ENCODE measurements at places on chromosomes 11 and 22. TPM values are rescaled to one million over a fixed set of nuclear protein-coding genes. Genes with fewer than 3 reads are reported as not detected.

GRCh38 chr11:126546191-126546590 is 190.7 kb downstream of the ST3GAL4 start:
- no peak overlapping the region for H3K27ac ChIP-seq
- H3K27me3 ChIP-seq = peaks cover 5% of the 10 kb centered on the region
- H3K4me1 ChIP-seq = peaks cover 7% of the 10 kb centered on the region
- peak; percentile 33 for DNase-seq

- H3K4me1 ChIP-seq = no peaks in the 10 kb centered on the region
- H3K36me3 ChIP-seq = no peaks in the 10 kb centered on the region
- peaks cover 4% of the 10 kb centered on the region for H3K27me3 ChIP-seq
These were observed 1155.5 kb upstream of the TENM4 start for GRCh38 chr11:80596291-80596810.

DNA sequence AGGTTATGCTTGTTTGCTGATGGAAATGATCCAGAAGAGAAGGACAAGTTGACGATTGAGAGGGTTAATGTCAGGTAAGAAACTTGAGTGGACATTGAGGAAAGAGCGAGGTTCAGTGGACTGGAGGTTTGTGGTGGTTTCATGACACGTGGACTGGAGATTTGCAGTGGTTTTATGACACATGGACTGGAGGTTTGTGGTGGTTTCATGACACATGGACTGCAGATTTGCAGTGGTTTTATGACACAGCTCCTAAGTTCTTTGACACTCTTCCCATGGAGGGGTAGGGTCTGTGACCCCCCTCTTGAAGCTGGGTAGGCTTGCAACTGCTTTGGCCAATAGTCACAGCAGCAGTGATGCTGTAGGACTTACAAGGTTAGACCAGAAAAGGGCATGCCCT is 5.4 kb upstream of the MAPK8IP2 start:
- peaks cover 4% of the 10 kb centered on the region for H3K4me1 ChIP-seq
- H3K36me3 ChIP-seq = peaks cover 9% of the 10 kb centered on the region
- no peaks in the 10 kb centered on the region for H3K27me3 ChIP-seq
- DNase-seq = no peak

DNA sequence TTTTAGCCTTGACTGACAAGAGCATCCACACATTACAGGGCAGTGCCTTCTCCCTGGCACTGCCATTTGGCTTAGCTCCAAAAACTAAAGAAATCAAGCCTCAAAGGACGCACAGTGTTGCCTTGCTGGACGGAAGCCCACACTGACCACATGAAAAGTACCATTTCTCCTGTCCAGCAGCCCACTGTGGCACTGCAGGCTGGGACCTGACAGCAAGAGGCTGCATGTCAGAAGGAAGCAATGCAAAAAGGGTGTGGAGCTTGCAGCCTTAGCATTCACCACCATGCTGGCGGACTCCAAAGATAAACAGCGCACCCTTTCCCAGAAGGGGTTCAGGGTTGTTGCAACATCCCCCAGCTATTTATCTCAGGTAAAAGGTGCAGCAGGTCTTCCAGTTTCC is 109.3 kb upstream of the BMAL1 start:
- DNase-seq = no peak
- no peak overlapping the region for H3K4me3 ChIP-seq
- H3K27me3 ChIP-seq = peaks cover 2% of the 10 kb centered on the region
- no peak overlapping the region for H3K27ac ChIP-seq

GRCh38 chr22:46373159-46373558 is 37.6 kb downstream of the TRMU start:
- H3K36me3 ChIP-seq = peaks cover 33% of the 10 kb centered on the region
- peaks cover 11% of the 10 kb centered on the region for H3K4me1 ChIP-seq
- no peak overlapping the region for H3K27ac ChIP-seq

DNA sequence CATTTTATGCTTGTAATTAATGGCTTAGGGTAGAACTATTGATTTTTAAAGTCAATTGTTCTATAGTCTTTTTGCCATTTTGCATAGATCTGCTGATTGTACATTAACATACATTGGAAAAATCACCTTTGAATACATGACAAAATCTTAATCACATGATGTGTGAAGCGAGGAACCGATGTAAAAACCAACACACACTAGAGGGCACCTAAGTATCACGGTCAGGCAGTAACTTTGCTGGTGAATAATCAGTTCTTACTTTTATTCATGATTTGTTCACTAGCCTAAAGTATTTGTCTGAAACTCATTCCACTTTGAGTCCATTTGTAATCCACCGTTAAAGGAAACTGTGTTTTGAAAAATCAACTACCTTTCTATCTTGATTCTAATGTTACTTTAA is 28.2 kb downstream of the JHY start:
- no peak for DNase-seq
- H3K4me3 ChIP-seq = no peak overlapping the region
- H3K36me3 ChIP-seq = peaks cover 2% of the 10 kb centered on the region
- H3K4me1 ChIP-seq = no peaks in the 10 kb centered on the region
- H3K27ac ChIP-seq = no peak overlapping the region

RASGRP2 gene
- total RNA-seq = 4.7 TPM

MPPED1 gene
- not detected for total RNA-seq

- H3K4me3 ChIP-seq = no peak overlapping the region
- no peak overlapping the region for H3K27ac ChIP-seq
These were observed 11.2 kb downstream of the FOLR1 start for GRCh38 chr11:72203163-72203562.

- peaks cover 6% of the 10 kb centered on the region for H3K27me3 ChIP-seq
- no peak for DNase-seq
- no peak overlapping the region for H3K4me3 ChIP-seq
- no peaks in the 10 kb centered on the region for H3K36me3 ChIP-seq
- no peaks in the 10 kb centered on the region for H3K4me1 ChIP-seq
- H3K27ac ChIP-seq = no peak overlapping the region
These were observed 78.3 kb downstream of the SLC17A6 start for GRCh38 chr11:22416462-22416861.

- H3K27me3 ChIP-seq = no peaks in the 10 kb centered on the region
- H3K36me3 ChIP-seq = no peaks in the 10 kb centered on the region
- H3K27ac ChIP-seq = no peak overlapping the region
- DNase-seq = no peak
- H3K4me1 ChIP-seq = no peaks in the 10 kb centered on the region
- no peak overlapping the region for H3K4me3 ChIP-seq
These were observed 1.5 kb downstream of the LSP1 start for GRCh38 chr11:1854132-1854948.

- H3K36me3 ChIP-seq = no peaks in the 10 kb centered on the region
- H3K27ac ChIP-seq = no peak overlapping the region
- no peak for DNase-seq
- H3K27me3 ChIP-seq = no peaks in the 10 kb centered on the region
These were observed 52.3 kb downstream of the CCDC34 start for GRCh38 chr11:27310707-27311106.

IL17REL gene
- not detected for total RNA-seq

GSTT2 gene
- not detected for total RNA-seq

SMARCB1 gene
- 114 TPM for total RNA-seq

NRXN2 gene
- 3.0 TPM for total RNA-seq

- no peaks in the 10 kb centered on the region for H3K4me1 ChIP-seq
- peaks cover 64% of the 10 kb centered on the region for H3K27me3 ChIP-seq
- no peaks in the 10 kb centered on the region for H3K36me3 ChIP-seq
- no peak overlapping the region for H3K27ac ChIP-seq
These were observed 22.4 kb upstream of the CHST1 start for GRCh38 chr11:45687836-45688235.

DNA sequence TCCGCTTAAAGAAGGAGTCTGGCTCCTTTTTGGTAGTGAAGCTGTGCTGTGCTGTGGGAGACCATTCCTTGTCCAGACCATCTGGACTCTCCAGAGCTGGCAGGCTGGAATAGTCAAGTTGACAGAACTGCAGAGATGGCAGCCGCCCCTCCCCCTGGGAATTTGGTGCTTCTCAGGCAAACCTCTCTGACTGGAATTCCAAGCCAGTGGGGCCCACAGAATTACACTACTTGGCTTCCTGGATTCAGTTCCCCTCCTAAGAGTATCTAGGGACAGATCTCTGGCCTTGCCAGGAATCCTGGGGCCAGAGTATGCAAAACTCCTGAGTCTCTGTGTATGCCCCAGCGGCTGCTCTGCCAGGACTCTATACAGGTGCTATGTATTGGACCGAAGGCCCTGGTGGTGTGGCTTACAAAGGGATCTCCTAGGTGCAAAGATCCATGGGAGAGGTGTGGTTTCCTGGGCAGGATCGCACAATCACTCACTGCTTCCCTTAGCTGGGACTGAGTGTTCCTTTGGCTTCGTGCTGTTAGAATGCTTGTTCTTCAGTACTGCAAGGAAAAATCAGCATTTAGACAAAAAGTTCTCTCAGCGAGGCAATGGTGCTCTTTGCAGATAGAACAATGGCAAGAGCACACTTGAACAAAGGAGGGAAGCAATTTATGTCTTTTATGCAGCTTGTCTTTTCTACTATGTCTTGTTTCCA is 86.8 kb downstream of the PRMT3 start:
- peaks cover 4% of the 10 kb centered on the region for H3K36me3 ChIP-seq
- no peak overlapping the region for H3K27ac ChIP-seq
- no peak for DNase-seq

INPP5J gene
- 5.2 TPM for total RNA-seq

SDHD gene
- 52.0 TPM for total RNA-seq

DNA sequence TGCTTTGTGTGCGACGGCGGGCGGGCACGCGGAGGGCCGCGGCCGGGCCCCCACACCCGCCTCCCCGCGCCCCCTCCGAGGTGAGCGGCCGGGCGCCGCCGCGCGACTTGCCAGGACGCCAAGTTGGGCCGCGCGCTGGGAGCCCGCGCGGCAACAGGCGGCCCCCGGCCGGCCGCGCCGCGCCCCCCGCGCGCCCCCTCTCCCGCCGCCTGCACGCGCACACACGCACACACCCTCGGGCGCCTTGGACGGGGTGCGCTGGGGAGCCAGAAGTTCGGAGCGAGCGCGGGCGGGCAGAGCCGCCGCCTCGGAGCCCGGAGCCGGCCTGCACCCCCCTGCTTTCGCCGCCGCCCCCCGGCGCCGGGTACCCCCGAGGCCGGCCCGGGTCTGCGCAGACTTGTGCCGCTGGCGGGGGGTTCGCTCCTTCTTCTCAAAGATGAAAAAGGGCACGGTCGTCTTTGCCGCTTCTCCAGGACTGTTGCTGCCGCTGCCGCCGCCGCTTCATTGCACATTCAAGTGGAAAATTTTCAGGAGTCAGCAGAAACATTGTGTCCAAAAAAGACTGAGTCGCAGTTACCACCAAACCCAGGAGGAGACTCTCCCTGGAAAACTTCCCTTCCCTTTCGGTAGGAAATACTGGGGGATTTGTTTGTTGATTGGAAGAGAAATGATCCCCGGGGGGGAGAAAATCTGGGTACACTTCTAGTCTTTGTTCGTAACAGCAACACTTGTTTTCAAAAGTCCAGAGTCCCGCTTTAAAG is 895 bp downstream of the TEAD1 start:
- H3K36me3 ChIP-seq = no peaks in the 10 kb centered on the region
- peak overlapping the region; percentile 97 for H3K27ac ChIP-seq
- peaks cover 48% of the 10 kb centered on the region for H3K4me1 ChIP-seq
- DNase-seq = no peak
- peak overlapping the region; percentile 89 for H3K4me3 ChIP-seq

Measured in chondrocyte (in vitro differentiated cells).